ENCODE measurements at places on chromosomes 4 and X.

DNA sequence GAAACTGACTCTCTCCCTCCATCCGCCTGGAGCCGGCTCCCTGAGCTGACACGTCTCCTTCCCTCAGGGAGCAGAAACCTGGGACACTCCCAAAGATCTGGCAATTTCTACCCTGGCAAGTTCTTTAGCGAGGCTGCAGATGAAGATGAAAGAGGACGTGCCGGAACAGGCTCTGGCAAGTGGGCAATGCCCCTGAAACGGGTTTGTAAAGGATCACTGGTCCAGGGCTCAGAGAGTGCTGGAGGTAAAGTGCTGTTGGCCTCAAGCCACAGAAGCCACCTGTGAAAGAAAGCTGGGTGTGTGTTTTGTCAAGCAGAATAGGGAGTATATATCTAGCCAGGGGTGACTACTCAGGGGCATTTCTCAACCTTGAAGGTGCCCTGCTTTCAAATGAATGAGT lies 131.4 kb upstream of the ATP6AP2 start:
- no peak for DNase-seq

- no peak for DNase-seq
Measured at GRCh38 chrX:38837389-38837788, 36.1 kb downstream of the MID1IP1 start.

DNA sequence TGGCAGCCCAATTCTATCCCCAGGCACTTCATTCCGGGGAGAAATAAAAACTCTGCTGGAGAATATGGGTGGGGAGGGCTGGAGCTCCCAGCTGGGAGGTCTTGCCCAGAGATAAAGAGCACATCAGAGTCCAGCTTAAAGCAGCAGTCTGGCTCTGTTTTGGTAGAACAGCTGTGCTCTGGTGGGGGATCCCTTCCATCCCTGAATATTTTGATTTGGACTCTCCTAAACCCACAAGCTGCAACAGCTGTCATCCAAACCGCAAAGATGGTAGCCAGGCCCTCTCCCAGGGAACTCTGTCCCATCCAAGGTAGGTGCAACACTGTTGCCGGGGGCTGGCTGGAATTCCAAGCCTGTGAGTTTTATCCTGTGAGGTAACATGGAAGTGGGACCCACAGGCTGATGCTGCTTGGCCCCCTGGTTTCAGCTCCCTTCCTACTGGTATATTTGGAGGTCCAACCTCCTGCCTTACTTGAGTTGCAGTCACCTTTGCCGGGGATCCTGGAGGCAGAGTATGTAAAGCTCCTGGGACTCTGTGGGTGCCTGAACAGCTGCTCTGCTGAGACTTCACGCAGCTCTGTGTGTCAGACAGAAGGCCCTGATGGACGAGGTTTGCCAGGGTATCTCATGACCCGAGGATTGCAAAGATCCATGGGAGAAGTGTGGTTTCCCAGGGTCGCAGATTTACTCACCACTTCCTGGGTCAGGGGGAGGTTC lies 203.5 kb upstream of the ITM2A start:
- no peak for DNase-seq

- no peak for DNase-seq
Measured at GRCh38 chr4:83209419-83209818, 75.2 kb downstream of the COQ2 start.

DNA sequence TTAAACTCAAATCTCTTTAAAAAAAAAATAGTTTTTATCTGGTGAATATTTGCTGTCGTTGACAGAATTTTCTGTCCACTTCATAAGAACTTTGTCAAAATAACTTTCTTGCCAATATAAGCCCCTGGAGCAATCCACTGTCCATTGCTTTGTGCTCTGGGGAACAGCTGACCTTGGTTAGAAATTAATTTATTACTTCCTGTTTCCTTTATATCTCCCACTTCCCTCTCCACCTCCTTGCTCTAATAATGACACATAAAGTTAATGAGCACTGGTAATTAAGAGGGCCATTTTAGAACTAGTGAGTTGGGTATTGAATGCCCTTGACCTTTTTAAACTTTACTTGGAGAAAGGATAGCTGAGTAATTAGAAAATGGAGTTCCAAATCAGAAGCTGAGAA lies 151.3 kb upstream of the LEF1 start:
- no peak for DNase-seq

DNA sequence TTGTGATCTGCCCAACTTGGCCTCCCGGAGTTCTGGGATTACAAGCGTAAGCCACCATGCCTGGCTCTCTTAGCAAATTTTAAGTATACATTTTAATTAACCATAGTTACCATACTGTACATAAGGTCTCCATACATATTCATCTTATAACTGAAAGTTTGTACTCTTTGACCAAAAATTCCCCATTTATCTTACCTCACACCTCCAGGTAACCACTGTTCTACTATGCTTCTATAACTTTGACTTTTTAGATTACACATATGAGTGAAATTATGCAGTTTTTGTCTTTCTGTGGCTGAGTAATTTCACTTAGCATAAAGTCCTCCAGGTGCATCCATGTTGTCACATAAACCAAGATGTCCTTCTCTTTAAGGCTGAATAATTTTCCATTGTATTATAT lies 17.4 kb downstream of the C4orf51 start:
- no peak for DNase-seq
